Cardiac fibroblast (primary cell): ENCODE measurements at places on chromosomes 2 and 18.

DNA sequence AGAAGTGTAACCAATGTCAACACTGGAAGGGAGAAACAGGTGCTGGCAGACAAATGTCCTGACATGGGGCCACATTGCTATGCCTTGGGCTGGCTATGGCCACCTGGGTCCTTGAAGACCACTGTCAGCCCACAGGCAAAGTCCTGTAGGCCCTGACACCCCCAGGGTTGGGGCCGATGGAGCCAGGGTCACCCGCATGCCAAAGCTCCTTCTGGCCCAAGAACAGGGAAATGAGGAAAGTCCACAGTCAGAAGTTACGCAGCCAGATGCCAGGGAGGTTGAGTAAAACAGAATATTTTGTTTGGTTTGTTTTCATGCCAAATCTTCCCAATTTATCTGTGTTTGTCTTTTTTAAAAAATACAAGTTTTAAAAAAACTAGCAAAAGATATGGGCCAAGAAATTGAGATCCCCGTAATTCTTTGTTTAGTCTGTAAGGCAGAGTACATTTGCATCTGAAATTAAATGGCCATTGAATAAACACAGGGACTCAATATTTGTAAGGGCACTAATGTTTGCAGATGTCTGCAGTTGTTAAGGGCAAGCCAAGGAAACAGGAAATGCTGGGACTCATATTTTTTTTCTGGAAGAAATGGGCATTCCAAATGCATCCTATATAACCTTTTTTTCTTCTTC, 186.4 kb downstream of the FAM210A start:
- DNase-seq, result no peak

GRCh38 chr2:22995576-22995975, 389.4 kb upstream of the KLHL29 start:
- DNase-seq, result no peak

- no peak for DNase-seq
These were observed 33.6 kb upstream of the ACAA2 start for GRCh38 chr18:49846718-49847470.

DNA sequence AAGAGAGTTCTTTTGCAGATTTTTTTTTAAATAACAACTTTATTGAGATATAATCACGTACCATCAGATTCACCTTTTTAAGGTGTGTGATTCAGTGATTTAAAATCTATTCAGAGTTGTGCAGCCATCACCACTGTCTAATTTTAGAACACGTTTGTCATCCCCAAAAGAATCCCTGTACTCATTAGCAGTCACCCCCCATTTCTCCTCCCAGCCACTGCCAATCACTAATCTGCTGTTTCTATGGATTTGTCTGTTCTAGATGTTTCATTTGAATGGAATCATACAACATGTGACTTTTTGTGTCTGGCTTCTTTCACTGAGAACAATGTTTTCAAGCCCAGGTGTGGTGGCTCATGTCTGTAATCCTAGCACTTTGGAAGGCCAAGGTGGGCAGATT, 55.4 kb upstream of the RAPH1 start:
- no peak for DNase-seq

GRCh38 chr2:7846607-7847006, 835.2 kb upstream of the ID2 start:
- DNase-seq, result no peak

GRCh38 chr2:62402156-62402555, 103.8 kb downstream of the TMEM17 start:
- no peak for DNase-seq
